CD4-positive, alpha-beta T cell treated with Interleukin-17A for 1 hour (primary cell): ENCODE measurements at places on chromosomes 2 and 18.

DNA sequence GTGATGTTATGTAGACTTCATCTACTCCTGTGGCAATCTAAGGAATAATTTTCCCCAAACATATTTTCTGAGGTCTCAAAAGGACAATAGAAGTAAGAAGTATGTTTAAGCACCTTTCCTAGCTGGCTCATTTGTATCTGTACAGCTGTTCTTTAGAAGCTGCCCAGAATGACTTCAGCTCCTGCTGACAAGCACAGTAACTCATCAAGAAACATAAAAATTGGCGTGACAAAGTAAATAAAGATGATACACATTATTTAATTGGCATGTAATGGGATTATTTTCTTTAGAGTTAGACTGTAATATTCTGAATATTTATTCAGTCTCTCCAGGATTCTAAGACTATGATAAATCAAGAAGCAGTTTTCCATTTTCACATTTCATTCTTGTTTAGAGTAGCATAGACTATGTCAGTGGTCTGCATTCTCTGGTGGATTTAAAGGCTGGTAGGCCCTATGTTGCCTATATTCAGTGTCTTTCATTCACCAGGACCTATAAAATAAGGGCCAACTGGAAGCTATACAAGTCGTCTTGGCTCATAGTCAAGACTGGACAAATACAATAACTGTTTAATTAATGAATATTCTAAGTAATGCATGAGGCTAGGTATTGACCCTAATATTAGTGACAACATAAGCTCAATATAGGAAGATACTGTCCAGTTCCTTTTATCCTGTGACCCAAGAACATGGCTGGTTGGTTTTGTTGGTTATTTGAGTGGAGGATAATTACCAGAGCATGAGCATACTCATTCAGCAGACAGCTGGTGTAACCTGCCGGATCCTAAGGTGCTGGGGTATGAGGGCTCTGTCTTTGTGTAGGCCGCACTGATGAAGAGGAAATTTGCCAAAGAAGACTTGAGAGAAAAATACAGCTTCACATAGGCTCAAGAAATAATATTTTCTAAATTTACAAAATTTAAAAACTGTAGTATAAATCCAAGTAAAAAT, 107.0 kb downstream of the PDE1A start:
- DNase-seq: no peak

- peak; percentile 36 for DNase-seq
Measured at GRCh38 chr2:177753682-177754491, 318.7 kb downstream of the PDE11A start.

GRCh38 chr2:198571393-198571792, 767.0 kb downstream of the PLCL1 start:
- no peak for DNase-seq

- no peak for DNase-seq
Measured at GRCh38 chr2:430291-431040, 142.6 kb upstream of the ALKAL2 start.

DNA sequence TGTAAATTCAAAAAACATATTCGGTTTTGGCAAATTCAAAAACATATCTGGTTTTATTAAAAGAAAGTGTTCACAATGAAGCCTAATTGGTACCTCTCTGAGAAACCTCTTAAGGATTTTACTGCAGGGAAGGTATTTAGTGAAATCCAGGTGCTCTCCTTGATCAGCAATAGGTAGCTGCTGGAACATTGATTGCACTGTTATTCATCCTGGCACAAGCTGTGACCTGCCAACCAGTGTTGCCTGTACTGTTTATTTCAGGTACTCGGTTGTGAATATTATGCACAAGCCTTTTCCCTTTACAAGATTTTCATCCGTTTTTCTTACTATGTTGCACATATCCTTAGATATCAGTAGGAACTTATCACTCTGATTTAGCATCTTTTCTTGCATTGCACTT, 155.8 kb upstream of the ZEB2 start:
- no peak for DNase-seq

DNA sequence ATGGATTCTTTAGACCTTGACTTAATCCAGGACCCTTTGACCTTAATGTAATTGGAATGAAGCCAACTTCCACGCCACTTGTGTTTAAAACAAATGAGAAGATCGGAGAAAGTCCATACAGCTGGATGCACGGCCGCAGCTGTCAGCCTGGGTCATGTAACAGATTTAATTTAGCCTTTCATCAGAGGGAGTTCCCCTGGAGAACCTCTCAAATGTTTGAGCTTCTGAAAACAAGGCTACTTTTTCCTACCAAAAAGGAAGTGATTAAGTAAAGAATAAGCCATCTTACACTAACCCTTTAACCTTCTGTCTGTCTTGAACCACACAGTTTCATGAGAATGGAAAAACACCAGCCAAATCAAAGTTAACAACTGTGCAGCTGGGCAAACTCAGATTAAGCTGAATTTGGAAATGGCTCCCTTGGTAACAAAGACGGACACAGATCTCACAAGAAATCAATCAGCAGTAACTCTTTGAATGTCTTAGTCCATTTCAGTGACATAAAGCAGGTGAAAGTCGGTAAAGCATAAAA, 103.6 kb downstream of the DOCK10 start:
- peak; percentile 25 for DNase-seq
